ENCODE measurements at places on chromosomes 7 and 10.

- H3K4me3 ChIP-seq: no peak overlapping the region
- DNase-seq: no peak
- no peaks in the 10 kb centered on the region for H3K27me3 ChIP-seq
- H3K4me1 ChIP-seq: peaks cover 8% of the 10 kb centered on the region
- H3K36me3 ChIP-seq: no peaks in the 10 kb centered on the region
Observed at GRCh38 chr10:104577861-104578521, 63.1 kb upstream of the SORCS3 start.

DNA sequence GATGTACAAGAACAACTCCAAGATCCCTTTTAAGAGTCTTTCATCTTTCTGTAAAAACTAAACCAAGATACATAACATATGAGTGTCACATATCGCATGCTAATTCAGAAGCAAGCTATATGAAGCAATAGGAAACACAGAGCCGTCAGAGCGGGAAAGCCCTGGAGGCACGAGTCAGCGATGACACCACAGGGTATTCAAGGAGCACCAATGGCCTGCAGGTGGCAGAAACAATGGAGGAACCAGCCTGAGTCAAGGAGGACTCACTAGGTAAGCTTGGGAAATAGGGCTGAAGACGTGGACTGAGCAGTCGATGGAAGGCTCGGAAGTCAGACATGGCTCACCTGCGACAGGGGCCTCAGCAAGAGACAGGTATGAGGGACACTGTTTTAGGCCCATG lies 214.4 kb downstream of the FAM107B start:
- H3K27me3 ChIP-seq: no peaks in the 10 kb centered on the region
- H3K4me3 ChIP-seq: no peak overlapping the region
- H3K4me1 ChIP-seq: peaks cover 3% of the 10 kb centered on the region
- H3K27ac ChIP-seq: no peak overlapping the region
- no peaks in the 10 kb centered on the region for H3K36me3 ChIP-seq
- DNase-seq: peak; percentile 57

DNA sequence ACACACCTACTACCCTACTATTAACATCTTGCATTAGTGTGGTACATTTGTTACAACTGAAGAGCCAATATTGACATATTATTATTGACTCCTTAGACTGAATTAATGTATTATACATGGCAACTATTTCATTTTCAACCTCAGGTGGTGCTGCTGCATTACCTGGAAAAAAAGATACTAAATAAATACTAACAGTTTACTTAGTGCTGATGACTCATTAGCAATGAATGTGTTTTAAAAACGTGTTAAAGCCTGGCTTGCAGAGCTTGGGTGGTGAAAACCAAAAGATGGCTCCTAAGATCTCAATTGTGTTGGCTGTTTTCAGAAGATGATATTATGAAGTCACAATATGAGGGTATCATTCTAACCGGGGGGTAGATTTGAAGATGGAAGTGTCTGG lies 34.8 kb downstream of the CFAP43 start:
- no peak overlapping the region for H3K4me3 ChIP-seq
- H3K27ac ChIP-seq: no peak overlapping the region
- H3K4me1 ChIP-seq: no peaks in the 10 kb centered on the region
- H3K36me3 ChIP-seq: no peaks in the 10 kb centered on the region

DNA sequence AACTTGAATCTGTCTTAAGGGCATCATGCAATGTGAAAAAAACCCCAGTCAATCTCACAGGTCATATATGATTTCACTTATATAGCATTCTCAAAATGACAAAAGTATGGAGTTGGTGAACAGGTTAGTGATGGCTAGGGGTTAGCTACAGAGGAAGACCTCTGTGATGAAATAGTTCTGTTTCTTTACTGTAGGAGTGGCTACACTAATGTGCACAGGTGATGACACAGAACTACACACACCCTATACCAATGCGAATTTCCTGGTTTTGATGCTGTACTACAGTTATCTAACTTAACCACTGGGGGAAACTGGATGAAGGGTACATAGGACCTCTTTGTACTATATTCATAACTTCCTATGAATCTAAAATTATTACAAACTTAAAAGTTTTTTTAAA lies 541.8 kb downstream of the PARD3 start:
- no peaks in the 10 kb centered on the region for H3K4me1 ChIP-seq
- no peaks in the 10 kb centered on the region for H3K27me3 ChIP-seq
- H3K4me3 ChIP-seq: no peak overlapping the region
- H3K36me3 ChIP-seq: no peaks in the 10 kb centered on the region

GRCh38 chr7:157037635-157038034 lies 27.2 kb upstream of the MNX1 start:
- H3K4me3 ChIP-seq: no peak overlapping the region
- peaks cover 3% of the 10 kb centered on the region for H3K27me3 ChIP-seq
- H3K36me3 ChIP-seq: no peaks in the 10 kb centered on the region
- no peak for DNase-seq
- no peaks in the 10 kb centered on the region for H3K4me1 ChIP-seq
- H3K27ac ChIP-seq: no peak overlapping the region

DNA sequence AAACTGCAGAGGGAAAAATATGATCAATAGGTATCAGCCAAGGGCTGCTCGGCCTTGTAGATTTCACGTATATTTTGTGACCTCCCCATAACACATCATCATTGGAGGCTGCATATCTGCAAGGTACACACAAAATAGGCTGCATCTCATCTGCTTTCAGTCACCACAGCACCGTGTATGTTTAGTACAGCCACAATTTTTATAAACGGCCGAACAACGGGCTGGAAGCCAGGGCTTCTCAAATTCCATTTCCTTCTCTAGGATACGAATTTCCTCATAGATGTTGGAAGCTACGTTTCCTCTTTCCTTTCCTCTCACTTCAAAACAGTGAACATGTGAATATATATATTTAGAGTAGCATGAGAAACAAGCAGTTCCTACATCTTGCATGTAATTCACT lies 20.2 kb upstream of the FOXK1 start:
- H3K4me3 ChIP-seq: no peak overlapping the region
- no peaks in the 10 kb centered on the region for H3K27me3 ChIP-seq
- no peak for DNase-seq
- no peak overlapping the region for H3K27ac ChIP-seq
- peaks cover 16% of the 10 kb centered on the region for H3K4me1 ChIP-seq
